ENCODE measurements at places on chromosomes 12 and 14. TPM values are rescaled to one million over a fixed set of nuclear protein-coding genes. Genes with fewer than 3 reads are reported as not detected.
A peak's percentile ranks its signal among the peaks of the same experiment; 100 is the strongest.

DNA sequence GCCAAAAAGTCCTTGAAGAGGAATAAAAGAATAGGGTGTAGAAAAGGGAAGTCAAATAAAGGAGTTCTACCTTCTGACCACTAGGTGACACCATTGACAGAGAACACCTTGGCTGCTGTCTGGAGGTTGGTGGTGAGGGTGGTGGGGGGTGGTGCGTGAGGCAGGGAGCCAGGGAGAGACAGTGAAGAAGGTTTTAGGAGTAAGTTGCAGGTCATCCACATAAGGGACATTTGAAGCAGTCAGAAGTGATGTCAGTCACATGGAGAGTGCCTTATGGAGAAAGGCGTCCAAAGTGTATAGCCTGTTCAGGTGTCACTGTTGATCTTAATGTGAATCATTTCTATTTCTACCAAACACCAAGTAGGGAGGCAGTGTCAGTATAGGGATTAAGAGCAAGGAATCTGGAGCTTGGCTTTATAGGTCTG lies 279.3 kb upstream of the DDHD1 start:
- DNase-seq, result peak; percentile 21

- no peak for DNase-seq
Measured at GRCh38 chr12:13841358-13841757, 140.0 kb downstream of the GRIN2B start.

- no peak for DNase-seq
Measured at GRCh38 chr14:56159066-56159465, 40.9 kb downstream of the PELI2 start.

- DNase-seq, result no peak
Measured at GRCh38 chr12:58388261-58388660, 446.9 kb downstream of the ATP23 start.

- DNase-seq, result peak; percentile 36
Measured at GRCh38 chr12:28242496-28243309, 52.4 kb downstream of the CCDC91 start.

DNA sequence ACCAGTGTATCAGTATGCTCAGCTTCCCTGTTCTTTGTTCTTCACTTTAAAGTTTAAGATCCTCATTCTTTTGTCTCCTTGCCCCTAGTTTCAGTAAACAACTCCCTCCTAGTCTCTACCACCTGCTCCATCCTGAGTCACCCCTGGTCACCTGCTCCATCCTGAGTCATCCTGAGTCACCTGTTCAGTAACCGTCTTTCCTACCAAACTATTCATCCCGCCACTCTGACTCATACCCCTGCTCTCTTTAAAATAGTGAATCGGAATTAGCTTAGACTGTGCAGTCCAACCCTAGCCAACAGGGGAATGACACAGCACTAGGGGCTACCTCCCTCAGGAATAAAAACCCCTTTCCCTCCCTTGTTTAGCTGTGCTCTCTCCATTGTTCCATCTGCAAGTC lies 888.1 kb upstream of the MDGA2 start:
- no peak for DNase-seq

DNA sequence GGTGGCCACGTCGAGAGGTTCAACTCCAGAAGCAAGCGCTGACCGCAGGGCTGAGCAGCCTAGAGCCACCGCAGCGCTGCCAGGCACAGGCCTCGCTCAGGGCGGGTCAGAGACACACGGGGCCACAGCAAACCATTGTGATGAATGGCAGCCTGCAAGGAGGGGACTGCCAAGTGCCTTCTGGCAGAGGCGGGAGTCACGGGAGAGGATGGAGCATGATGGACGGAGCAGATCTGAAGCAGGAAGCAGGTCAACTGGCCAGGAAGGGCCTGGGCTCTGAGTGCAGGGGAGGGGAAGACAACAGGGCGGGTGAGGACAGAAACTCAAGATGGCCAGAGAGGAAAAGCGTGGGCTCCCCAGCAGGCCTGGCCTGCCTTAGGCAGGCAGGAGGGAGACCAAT lies 49.8 kb downstream of the CDC42BPB start:
- DNase-seq, result peak; percentile 87

- no peak for DNase-seq
Measured at GRCh38 chr12:114876968-114877680, 193.1 kb upstream of the TBX3 start.

DNA sequence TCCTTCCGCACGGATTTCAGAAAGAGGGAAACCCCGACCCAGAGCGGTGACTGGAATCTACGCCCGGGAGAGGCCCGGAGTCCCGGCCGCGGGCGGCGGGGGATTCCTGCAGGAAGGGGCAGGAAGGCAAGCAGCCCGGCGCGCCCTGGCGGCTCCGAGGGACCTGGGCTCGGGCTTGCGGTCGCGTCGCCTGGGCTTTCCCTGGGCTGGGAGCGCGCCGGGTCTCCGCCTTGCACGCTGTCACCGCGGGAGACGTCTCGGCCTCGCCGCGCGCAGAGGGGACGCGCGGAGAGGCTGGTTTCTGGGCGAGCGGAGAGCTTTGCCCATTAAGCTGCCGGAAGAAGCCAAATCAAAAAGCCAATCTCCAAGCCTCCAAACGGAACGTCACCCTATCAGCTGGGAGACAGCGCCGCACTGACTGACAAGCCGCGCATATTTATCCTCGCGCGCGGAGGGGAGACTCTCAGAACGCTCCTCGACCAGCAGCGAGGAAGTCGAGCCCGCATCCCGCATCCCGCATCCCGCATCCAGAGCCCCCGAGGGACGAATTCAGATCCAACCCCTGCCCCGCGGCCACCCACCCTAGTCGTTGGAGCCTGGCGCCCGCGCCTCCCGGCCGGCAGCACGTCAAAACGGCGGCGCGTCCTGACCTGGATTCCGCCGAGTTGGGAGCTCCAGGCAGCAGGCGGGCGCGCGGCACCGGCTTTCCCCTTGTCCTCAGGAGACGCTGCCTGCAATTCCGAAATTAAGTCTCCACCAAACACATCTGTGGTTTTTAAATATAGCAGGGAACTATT lies at the start of gene SLC8A3:
SLC8A3 (minus strand) TSS at position 293 of the 797 bp plus-strand sequence. CDS start 20,529 bp downstream, outside the sequence.
- DNase-seq, result peak; percentile 66

GRCh38 chr12:128843538-128843937 lies 9.7 kb upstream of the GLT1D1 start:
- DNase-seq, result no peak

- DNase-seq, result no peak
Measured at GRCh38 chr12:24591079-24591626, 357.7 kb downstream of the BCAT1 start.

DNA sequence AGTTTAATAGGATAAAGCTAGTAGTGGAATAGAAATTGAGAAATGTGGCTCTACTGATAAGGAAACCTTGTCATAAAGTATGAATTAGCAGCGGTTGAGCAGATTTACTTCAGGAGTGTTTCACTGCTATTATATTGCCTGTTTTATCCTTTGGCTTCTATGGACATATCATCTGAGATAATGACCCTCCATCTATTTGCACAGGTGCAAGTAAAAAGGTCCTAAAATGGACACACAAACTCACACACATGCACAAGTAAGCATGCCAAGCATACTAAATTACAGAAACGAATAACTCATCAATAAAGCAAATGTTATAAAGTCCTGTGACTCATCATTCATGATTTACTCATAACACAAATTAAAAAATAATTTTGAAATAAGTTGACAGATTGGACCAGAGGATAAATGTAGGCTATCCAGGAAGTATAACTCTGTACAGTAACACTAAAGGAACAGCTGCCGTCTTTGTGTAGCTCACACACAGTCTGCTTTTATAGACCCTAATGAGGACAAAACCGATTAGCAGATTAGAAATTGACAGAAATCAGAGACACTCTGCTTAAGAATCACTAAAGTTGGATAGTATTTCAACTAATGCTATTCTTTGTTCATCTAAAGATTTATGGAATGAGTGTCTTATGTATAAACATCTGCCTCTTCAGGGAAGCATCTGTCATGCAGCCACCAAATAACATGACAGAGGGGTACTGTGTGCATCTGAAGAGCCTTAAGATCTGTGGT lies 73.9 kb downstream of the SYT1 start:
- DNase-seq, result no peak

GRCh38 chr12:632102-632696 lies 31.0 kb downstream of the NINJ2 start:
- peak; percentile 89 for DNase-seq

DNA sequence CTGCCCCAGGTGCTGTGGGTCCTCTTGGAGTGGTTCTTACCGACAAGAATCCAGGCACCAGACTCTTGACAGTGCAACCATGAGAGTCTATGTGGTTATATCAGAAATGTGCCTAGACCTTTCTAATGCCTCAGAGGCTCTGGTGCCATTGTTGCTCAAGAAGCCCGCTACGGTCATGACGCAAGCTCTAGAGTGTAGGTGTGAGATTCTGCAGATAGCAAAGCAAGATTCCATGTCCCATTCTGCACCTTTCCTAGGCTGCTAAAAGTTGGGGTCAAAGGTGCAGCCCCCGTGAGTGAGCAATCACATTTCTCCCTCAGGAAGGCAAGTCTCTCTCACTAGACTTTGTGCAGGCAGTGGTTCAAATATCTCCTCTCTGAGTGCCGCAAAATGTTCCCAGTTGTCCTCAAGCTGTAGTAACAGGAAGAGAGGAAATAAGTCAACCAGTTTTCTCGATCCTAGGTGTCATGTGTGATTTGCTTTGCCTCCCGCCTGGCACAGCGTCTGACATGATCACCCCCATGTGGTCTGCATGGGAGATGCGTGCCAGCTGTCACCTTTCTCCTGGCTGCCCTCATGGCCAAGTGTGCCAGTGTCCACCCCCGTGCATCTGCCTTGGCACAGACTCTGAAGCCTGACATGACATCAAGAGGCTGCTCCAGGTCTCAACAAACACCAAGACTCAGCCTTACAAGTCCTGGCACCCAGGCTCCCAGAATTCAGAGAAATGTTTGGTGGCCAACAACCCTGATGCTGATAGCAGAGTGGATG lies 122.5 kb upstream of the COCH start:
- DNase-seq, result no peak

DNA sequence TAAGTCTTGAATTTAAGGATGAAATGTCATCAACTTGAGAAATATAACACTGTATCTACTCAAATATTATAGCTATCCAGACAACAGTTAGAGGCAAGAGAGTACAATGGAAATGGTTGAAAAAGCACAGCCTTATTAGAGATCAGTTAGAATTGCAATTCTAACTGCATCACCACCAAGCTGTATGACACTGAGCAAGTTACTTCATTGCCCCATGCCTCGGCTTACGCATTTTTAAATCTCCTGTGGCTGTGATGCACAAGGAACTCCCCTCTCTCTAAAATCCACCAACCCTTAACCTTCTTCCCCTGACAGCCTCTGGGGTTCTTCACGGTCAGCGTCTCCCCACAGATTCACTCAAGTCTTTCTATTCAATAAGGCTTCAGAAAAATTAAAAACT lies 75.1 kb downstream of the MED13L start:
- DNase-seq, result no peak

DNA sequence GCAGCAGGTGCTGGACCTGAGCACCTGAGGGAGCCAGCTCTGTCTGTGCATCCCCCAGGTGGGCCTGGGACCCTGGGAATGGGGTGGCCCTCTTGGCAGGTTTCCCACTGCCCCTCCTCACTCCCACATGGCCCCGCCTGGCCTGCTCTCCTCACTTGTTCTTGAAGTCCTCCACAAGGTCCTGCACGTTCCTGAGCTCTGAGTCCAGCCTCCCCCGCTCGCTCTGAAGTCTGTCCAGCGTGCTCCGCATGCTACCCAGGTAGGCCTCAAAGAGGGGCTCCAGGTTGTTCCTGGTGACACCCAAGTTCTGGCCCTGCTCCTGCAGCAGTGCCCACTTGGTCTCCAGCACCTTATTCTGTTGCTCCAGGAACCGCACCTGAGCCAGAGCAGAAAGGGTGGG lies 2.9 kb downstream of the KRT79 start:
- DNase-seq, result no peak

- no peak for DNase-seq
Measured at GRCh38 chr12:105192624-105193225, 43.2 kb downstream of the APPL2 start.

DNA sequence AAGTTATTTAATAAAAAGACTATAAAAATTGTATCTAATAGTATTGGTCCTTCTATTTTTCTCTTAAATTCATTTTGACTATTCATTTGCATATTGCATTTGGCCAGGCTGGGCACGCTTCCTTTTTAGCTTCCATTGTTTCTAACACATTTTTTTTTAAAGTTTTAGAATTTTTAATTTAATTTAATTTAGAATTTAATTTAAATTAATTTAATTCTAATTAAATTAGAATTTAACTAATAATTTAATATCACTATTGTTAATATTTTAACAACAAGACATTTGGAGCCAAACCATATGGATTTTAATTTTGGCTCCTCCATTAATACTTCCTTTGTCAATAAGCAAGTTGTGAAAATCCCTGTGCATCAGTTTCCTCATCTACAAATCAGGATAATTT lies 856.9 kb upstream of the SEL1L start:
- no peak for DNase-seq

- no peak for DNase-seq
Measured at GRCh38 chr14:100290607-100291304, 15.5 kb downstream of the SLC25A29 start.

DNA sequence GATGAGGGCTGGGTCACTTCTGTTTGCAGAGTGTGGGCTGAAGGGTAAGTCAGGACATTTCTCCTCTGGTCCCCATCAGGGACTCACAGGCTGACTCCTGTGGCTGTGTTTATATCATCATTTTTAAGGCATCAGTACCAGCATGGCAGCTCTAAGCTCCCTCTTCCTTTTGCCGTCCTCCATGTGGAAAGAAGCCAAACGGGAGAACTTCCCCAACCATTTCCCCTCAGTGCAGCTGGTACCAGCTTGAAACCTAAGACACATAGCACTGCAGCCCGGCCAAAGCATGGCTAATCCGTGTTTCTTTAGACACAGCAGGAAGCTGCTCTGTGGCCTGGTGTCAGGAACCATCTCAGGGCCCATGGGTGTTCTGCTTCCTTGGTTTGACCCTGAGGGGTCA lies 31.9 kb upstream of the ATP2A2 start:
- DNase-seq, result no peak

DNA sequence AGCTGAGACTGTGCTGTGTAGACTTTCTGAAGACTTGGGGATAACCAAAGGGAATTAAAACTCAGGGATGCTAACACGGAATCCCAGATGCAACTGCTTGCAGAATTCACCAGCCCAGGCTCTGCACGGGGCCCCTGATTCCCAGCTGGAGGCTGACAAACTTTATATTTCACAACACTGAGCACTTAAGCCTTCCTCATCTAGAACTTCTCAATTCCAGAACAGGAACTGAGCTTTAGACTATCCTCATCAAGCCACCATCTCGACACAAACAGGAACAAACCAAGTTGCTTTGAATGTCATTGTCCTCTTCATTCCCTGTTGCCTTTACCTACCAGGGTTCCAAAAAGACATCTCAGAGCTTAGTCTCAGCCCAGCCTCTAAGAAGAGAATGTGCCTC lies 22.2 kb downstream of the CCDC63 start:
- DNase-seq, result no peak

The SLC4A8 gene
- total RNA-seq, result 0.90 TPM

The PLA2G1B gene
- total RNA-seq, result not detected

The POTEG gene
- not detected for total RNA-seq

The NID2 gene
- total RNA-seq, result 40.1 TPM

The EIF2S3B gene
- 1.0 TPM for total RNA-seq

The NTS gene
- total RNA-seq, result 0.26 TPM

The RBP5 gene
- 0.26 TPM for total RNA-seq

The KLRC2 gene
- total RNA-seq, result not detected

The APOLD1 gene
- total RNA-seq, result 38.9 TPM

All from dermis microvascular lymphatic vessel endothelial cell (primary cell).